Right lobe of liver (tissue), 6 donors: ENCODE measurements at places on chromosomes 16 and 17.

DNA sequence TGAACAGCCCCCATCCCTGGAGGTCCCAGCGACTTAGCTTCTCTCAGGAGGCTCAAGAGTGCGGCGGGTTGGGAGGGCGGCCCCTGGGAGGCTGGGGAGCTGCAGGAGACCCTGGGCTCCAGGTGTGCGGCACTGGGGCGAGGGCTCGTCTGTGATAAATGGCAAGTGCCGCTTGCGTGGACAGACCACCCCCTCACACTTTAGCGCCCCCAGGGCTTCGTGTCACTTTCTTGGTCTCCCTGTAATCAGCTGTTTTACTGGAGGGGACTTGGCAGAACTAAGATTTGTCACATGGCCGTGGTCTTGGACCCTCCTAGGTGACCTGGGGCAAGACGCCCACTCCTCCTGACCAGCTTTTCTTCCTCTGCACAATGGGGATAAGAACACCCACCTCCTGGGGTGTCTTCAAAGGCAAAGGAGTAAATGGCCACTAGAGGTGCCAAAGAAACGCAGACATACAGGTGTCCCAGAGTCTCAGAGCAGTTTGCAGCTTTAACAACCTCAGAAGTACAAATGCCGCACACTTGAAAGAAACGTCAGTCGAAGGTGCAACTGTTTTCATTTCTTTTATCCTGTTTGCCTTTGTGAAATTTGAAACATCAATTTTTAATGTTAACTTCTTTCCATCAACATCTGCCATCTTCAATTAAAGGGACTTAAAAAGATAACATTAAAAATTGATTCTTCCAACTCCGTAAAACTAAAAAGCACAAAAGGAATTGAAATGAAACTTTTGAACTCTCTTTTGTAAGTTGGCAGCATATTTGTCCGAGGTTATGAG lies 946 bp downstream of the OSGIN1 start:
- DNase-seq, result no peak

- DNase-seq, result no peak
These were observed 11.1 kb downstream of the NLRC5 start for GRCh38 chr16:57000271-57001025.

DNA sequence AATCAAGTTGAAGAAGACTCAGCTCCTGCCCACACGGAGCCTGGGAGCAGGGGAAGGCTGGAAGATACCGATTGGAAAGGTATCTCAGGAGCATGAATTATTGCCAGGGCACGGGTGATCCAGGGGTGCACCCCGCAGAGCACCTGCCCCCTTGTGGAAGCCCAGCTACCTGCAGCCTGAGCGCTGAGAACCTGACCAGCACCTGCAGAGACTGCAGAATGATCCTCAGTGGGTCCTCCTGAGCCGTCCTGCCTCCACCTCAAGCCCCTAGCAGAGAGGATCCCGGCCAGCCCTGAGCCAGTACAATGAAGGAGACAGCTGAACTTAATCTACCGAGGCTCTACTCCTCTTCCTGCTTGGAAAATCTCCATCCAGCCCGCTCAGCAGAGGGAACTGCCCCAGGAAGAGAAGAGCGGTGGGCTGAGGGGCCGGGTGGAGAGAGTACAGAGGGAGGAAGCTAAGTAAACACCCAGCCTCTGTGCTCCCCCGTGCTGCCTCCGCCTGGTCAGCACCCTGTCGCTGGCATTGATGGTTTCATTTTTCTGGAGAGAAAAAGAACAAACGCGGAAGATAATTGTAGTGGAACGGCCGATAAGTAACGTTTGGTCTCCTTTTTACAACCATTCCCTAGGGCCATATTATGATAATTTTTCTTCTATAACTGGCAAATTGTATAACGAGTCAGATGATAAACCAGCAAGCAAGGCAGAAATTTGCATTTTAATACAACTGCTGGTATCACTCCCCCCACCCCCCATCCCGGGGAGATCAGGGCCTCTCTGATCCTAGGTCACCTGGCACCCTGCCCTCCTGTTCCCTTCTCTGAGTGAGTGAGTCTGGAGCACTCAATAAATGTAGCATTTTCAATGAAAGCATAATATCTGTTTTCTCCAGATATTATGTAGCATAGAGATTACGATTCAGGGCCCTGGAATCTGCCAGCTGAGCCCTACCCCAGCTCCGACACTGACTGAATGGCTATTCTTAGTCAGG lies 204.5 kb upstream of the RPL38 start:
- peak; percentile 66 for DNase-seq

DNA sequence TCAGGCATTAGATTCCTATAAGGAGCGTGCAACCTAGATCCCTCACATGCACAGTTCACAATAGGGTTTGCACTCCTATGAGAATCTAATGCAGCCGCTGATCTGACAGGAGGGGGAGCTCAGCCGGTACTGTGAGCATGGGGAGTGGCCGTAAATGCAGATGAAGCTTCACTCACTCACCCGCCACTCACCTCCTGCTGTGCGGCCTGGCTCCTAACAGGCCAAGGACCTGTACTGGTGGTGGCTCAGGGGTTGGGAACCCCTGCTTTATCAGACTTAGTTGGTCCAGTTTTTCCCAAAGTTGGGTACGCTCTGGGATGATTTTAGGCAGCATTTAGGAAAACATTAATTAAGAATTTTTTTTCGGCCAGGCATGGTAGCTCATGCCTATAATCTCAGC lies 103.8 kb downstream of the MARF1 start:
- DNase-seq, result no peak

GRCh38 chr17:48427598-48427997 lies 2.4 kb downstream of the SKAP1 start:
- no peak for DNase-seq

GRCh38 chr17:50060951-50061712 lies 5.2 kb downstream of the ITGA3 start:
- no peak for DNase-seq

GRCh38 chr17:42112552-42113176 lies at the start of gene DHX58:
TSS of gene DHX58 (minus strand) at chr17:42112714. CDS start at chr17:42111892, 822 bp downstream.
- DNase-seq, result peak; percentile 82

DNA sequence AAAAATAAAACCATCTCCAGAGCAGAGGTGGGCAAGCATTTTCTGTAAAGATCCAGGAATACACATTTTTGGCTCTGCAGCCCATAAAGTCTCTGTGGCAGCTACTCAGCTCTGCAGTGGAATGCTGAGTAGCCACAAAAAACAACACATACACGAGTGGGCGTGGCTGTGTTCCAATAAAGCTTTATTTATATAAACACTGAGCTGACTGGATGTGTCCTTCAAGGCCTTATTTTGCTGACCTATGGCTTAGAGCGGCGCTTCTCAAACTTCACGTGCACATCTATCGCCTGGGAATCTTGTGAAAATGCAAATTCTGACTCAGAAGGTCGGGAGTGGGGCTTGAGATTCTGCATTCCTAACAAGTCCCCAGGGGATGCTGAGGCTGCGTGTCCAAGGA lies 39.7 kb downstream of the XYLT1 start:
- no peak for DNase-seq

- DNase-seq, result no peak
These were observed 64.3 kb downstream of the PRMT7 start for GRCh38 chr16:68374961-68375660.

DNA sequence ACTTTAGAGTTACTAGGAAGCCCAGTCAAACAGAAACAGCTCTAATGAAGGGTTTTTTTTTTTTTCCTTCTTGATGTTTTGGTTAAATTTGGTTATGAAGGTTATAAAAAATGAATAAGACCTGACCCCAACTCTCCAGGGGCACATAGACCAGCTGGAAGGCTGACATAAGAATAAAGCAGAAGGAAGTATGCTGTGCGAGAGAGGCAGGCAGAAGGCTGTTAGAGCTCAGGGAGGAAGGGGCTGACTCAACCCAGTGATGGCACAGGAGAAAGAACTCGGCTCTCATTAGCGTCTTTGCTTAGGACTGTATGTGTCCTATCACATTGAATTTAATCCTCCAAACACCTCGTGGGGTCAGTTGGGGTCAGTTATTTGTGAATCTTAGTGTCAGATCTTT lies 474.6 kb downstream of the PMP22 start:
- DNase-seq, result no peak

- no peak for DNase-seq
These were observed 756 bp upstream of the USP7 start for GRCh38 chr16:8964462-8964861.

DNA sequence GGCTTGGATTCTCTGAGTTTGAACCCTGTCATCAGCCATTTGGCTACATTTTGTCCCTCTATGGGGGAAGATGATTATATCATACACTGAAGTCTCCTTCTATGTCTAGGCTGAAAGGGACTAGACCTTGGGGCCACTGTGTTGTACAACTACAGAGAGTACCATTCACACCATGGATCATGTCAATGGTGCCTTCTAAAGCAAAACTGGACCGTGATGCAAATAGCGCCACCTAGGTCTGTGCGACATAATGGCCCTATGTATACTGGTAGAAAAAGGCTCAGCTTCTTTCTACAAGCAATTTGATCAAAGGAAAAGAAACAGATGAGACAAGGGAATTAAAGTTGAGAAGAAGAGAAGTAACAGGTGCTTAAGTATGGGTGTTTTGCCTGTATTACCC lies 100.7 kb downstream of the LYRM1 start:
- no peak for DNase-seq

DNA sequence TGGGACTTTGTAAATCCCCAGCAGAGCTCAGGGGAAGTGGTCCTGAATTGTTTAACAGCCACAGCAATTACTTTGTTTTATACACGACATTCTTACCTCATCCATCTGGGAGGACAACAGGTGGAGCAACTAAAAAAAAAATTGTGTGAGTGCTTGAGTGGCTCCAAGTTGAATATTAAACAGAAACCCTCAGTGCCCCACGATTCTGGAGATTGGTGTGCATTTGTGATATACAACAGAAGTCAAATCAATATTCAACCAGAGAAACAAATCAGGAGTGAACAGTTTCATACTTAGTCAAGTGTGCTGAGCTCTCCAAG lies 204.8 kb downstream of the HAPSTR1 start:
- DNase-seq, result no peak

GRCh38 chr17:82893779-82894178 lies 54.0 kb upstream of the ZNF750 start:
- DNase-seq, result no peak

GRCh38 chr16:85347213-85347591 lies 234.9 kb upstream of the CIBAR2 start:
- no peak for DNase-seq

DNA sequence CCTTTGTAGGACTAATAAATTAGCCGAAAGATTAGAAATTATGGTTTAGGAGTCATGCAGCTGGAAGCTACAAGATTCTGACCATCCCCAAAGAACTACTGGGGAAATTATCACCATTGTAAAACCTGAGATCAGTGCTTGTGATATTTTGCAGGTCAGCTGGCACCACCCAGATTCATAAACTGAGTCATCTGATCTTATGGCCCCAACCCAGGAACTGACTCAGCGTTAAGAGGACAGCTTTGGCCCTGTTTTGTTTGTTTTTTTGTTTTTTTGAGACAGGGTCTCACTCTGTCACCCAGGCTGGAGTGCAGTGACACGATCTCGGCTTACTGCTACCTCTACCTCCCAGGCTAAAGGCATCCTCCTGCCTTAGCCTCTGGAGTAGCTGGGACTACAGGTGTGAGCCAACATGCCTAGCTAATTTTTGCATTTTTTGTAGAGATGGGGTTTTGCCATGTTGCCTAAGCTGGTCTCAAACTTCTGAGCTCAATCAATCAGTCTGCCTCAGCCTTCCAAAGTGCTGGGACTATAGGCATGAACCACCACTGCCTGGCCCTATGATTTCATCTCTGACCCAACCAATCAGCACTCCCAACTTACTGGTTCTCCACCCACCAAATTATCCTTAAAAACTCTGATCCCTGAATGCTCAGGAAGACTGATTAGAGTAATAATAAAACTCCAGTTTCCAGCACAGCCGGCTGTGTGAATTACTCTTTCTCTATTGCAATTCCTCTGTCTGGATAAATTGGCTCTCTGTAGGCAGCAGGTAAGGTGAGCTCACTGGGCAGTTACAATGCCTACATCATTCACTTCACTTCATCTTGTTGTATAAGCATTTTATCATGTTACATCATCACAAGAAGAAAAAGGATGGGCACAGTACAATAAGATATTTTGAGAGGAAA lies 79.4 kb upstream of the KSR1 start:
- DNase-seq, result no peak

DNA sequence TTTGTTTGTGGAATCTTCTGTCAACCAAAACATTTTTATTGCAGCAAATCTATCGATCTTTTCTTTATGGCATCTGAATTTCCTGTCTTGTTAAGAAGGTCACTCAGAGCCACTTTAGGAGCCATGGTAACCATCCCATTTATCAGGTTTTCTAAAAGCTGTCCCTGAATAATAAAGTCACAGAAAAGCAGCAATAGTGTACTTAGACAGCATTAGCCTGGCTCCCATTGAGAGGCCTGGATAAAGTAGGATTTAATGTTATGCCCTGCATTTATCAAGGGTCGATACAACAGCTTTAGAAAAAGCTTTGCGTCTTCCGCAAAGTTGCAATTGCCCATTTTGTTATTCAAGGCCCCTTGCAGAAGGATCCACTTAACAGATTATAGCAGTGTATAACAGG lies 10.1 kb upstream of the CD300LF start:
- DNase-seq, result no peak

- no peak for DNase-seq
These were observed 124.9 kb downstream of the ABCC12 start for GRCh38 chr16:48030926-48031325.

DNA sequence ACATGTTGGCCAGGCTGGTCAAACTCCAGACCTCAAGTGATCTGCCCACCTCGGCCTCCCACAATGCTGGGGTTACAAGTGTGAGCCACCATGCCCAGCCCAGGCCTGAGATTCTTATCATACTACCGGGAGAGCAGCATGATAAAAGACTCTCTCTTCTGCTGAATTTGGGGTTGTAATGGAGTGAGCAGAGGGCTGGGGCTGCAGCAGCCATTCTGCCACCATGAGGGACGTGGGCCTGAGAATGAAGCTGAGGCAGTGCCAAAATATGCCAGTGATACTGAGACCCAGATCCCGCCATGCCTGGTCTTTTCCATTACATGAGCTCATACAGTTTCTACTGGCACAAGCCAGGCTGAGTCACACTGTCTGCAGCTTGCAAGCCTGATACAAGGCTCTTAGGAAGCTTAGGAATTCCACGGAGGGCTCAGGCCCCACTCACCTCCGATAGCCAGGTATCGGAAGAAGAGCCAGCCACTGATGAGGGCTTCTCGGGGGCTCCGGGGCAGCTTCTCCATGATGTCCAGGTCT lies 19.6 kb upstream of the P2RX1 start:
- no peak for DNase-seq
